SW 1271 (cell line): ENCODE measurements at places on chromosomes 2 and 18.

DNA sequence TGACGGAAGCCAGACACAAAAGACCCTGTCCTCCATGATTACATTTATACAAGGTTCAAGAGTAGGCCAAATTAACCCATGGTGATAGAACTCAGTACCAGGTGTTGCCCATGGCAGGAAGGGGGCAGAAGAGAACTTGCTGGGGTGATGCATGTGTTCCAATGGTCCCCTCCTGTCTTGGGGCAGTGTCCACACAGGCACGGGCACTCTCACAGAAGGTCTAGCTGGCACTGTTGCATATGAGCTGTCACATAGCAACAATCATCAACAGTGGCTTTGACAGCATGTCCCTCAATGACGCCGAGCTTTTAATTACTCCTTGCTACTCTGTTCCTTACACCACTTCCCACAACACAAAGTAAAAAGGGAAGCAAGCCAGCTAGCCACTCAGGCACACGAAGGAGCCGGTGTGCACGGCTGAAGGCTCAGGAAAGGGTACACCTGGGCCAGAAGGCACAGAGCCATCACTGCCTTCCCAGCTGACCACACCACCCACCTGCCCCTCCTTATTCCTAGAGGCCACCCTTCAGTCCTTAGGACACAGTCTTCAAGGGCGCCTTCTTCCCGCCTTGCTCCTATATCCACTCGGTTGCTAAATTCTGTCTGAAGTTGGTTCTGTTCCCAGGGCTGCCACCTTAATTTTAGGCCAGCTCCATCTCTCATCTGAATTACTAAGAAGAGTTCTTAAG, 28.9 kb downstream of the RPL31 start:
- no peak for DNase-seq

GRCh38 chr2:12177455-12178288, 431.2 kb downstream of the LPIN1 start:
- DNase-seq = no peak

DNA sequence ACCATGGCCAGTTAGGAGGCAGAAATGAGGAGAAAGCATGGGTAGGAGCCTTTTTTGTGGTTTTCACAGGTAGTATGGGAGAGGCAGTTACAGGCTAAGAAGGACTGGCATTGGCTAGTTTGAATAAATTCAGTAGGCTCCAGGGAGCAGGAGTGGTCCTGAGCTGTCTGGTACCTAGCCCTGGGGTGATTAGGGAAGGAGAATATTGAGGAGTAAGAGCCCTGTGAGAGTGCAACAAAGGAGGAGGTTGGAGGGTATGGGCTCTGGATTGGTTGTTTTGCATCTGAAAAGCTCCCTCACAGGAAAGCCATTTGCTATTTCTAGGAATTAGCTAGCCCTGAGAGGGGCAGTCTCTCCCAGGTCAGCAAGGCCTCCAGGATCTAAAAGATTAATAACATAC, 13.3 kb upstream of the TCF7L1 start:
- DNase-seq = no peak

DNA sequence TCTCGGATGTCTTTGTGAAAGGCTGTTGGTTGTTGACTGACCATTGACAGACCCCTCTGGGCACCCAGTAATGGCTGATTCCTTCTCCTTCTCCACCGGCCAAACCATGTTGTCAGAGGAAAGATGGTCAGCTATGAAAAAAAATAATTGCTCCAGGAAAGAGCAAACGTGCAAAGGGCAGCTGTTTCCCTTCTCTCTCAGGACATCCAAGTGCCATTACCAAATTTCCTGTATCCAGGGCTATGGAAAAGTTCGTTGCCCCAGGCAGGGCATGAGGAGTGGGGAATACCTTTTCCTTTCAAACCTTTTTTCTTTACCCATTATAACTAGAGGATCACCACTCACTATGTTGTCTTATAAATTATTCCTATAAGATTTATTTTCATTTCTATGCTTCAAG, 321.5 kb upstream of the HNRNPA3 start:
- DNase-seq = no peak
